ENCODE measurements at places on chromosomes 1 and 21.
A peak's percentile ranks its signal among the peaks of the same experiment; 100 is the strongest.

- DNase-seq, result no peak
Measured at GRCh38 chr1:114075546-114076242, 78.0 kb downstream of the SYT6 start.

- no peak for DNase-seq
Measured at GRCh38 chr1:185837711-185838110, 103.5 kb downstream of the HMCN1 start.

GRCh38 chr1:3000671-3001470 lies 20.4 kb upstream of the ACTRT2 start:
- DNase-seq, result no peak

DNA sequence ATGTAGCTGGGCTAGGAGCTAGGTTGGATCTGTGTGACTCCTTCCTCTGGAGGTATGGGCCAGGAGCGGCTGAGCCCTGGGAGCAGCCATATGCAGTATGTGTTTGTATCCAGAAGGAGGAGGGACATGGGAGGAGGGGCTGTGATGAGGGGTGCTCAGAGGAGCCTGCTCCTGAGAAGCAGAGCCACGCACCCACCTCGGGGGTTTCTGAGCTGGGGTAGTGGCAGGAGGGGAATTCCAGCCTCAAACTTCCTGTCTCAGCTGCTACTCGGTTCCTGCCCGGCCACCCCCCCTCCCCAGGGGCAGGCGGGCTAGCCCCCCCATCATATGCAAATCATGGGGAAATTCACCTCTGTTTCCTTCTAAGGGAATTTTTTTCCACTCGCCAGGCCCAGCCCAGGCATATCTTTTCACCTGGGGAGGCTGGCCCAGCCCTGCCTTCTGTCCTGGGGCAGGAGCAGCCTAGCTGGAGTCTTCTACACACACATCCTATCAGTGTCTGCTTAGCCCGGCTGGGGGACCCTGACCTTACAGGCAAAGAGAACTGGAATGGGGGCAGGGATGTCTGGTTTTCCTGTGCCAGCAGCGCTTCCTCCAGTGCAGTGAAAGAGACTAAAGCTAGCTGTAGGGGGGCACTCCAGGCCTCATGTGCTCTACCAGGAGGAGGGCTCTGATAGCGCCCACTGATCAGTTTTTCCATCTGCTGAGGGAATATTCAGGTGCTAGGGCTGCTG lies 3.0 kb downstream of the ZC3H12A start:
- peak; percentile 77 for DNase-seq

DNA sequence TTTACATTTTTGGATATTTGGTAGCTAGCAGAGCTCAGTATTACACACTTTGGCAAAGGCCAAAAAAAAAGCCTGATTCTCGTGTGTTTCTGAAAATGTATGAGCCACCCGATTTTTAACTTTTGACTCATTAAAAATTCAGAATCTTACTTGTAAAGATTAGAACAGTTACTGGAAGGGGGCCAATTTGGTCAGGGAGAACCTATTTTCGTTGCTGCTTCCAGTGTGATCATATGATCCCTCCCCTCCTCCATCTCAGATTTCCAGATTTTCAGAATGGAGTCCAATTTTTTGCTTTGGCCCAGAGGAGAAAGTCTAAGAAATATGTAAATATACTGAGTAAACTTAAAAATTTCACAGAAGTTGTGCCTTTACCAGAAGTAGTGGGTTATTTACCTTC lies 3.2 kb upstream of the OR2AK2 start:
- no peak for DNase-seq

DNA sequence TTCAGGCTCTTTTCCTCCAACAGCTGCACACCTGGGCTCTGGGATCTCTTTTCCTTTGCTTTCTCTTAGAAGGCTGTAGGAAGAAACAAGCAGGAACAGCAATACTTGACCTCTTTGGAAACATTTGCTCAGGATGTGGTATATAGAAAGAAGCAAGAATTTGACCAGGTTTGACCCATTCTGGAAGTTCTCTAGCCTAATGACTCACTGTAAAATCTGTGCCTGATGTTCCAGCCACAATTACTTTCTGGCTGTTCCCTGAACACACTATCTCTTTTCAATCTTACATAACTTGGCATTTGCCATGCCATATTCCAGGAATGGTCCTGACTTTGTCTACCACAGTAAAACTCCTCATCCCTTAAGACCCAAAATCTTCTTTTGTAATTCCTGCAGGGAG lies 419.9 kb upstream of the DAB1 start:
- no peak for DNase-seq

GRCh38 chr1:23865543-23865930 lies 2.6 kb downstream of the FUCA1 start:
- DNase-seq, result no peak

DNA sequence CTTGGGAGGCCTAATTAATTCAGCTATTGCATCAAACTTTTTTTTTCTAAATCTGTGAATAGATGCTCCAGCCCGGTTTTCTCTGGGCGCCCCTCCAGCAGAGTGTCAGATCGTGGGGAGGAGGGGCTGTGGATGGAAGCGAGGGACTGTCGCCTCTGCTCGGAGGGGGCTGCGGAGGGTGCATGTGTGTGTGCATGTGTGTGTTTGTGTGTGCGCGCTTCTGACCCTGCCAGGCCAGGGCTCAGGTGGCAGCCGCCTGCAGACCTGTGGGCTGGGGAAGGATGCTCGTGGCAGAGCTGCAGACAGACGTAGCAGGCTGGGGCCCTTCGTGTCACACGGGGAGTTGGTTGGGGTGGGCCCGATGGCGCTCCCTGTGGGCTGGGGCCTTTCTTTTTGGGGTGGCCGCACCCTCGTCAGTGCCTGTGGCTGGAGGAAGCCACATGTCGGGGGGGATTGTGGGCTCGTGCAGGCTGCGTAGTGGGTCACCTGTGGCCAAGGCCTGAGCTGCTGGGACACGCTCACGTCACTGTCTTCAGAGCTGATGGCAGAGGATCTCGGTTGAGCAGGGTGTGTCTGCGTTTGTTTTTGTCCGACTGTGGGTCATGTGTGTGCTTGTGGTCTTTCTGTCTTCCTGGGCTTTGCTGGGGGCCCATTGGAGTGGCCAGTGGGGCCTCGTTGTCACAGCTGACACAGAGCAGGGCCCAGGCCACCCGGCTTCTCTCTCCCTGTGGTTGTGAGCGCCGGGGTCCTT lies 2.8 kb downstream of the SKI start:
- DNase-seq, result no peak

- no peak for DNase-seq
Measured at GRCh38 chr1:67605209-67605780, 79.7 kb upstream of the GADD45A start.

DNA sequence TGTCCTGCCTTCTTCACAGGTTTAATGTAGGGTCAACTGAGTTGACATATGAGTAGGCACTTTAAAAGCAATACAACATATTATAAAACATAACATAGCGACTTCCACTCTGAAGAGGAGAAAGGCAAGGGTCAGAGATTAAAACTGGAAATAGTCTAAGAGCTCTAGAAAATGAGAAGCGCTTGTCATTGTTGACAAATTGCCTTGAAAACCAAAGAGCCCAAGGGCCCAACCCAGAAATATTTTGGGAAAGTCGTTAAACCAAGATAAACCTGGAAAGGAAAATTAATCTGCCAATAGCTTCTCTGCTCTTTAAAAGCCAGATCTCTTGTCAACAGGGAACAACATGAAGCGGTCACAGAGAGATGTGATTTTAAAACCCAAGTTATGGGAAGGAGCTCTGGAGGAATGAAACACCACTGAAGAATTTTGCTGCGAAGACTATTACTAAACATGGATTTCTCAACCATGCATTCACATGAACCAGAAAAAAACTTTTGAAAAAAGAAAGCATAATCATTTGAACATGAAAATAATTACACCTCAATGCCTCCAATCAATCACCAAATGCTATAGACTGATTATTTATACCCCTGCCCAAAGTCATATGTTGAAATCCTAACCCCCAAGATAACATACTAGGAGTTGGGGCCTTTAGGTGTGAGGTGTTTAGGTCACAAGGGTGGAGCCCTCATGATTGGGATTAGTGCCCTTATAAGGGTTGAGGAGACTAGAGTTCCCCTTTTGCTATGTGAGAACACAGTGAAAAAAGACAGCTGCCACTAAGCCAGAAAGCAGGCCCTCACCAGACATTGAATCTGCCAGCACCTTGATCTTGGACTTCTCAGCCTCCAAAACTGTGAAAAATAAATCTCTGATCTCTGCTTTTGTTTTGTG lies 33.0 kb upstream of the MTF1 start:
- DNase-seq, result no peak

DNA sequence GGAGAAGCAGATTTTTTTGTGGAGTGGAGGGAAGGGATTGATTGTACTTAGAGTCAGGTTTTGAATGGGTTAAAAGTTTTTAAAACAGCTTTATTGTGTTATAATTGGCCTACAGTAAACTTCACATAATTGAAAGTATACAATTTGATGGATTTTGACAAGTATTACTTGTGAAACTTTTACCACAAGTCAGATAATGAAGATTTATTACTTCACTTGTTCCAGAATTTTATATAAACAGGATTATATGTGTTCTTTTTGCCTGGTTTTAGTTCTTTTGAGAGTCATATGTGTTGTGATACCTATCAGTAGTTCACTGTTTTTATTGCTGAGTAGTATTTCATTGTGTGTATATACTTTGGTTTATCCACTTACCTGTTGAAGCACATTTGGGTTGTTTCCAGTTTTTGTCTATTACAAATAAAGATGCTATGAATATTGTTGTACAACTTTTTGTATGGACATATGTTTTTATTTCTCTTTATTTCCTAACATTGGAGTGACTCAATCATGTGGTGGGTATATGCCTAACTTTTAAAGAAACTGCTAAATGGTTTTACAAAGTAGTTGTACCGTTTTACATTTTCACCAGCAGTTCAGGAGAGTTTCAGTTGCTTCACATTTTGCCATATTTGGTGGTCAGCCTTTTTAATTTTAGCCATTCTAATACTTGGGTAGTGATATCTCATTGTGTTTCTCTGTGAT lies 71.0 kb downstream of the DYRK1A start:
- no peak for DNase-seq

GRCh38 chr1:26582836-26583460 lies 53.4 kb downstream of the RPS6KA1 start:
- peak; percentile 80 for DNase-seq

GRCh38 chr1:23807453-23807852 lies 6.9 kb upstream of the GALE start:
- no peak for DNase-seq

- DNase-seq, result no peak
Measured at GRCh38 chr1:51859333-51859732, 19.2 kb downstream of the NRDC start.

DNA sequence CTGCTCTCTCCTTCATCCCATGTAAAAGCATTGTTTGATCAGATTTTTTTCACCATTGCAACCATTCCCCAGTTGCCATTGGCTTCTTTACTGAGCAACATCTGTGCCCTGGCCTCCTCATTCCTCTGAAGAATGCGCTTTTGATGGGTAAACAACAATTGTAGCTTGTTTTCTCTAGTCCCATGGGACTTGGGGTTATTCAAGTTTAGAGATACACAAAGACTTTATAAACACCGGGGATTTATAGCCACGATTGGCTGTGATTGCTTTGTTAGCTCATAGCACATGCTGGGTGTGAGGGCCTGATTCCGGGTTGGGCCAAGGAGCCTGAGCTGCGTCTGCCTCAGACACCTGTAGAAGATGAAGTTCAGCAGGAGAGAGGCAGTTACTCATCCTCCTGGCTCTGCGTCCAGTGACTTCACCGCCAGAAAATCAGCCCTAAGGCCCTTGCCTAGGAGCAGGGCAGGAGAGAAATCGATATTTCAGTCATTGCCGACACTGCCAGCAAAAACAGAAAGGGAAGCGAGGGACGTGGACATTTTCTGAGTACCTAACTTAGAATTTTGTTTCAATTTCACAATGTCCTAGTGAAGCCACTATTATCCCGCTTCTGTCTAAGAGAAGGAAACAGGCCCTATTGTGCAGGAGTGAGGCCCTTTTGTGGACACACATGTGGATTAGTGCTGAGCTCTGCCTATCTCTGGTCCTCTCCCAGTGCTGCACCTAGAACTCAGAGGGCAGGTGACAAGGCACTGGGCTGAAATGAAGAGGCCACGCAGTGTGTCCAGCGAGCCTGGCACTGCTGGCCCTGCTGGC lies 159.8 kb upstream of the USP24 start:
- DNase-seq, result no peak

- DNase-seq, result no peak
Measured at GRCh38 chr1:180674603-180675530, 43.0 kb downstream of the XPR1 start.

DNA sequence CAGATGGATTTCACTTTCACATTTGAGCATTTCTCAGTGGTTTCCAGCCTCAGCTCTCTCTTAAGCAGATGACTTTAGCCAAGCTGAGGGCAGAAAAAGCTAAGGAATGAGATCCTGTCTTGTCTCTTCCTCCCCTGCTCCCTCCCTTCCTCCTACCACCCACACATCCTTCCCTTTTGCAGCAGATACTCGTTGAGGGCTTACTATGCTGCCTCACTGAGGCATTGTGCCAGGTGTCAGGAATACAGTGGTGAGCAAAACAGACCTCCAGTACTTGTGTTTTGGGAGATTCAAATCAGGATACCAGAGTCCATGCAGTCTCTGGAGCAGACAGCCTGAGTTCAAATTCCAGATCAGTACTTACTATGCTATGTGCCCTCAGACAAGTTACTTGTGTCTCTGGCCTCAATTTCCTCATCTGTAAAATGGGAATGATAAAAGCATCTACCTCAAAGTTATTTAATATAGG lies 43.2 kb downstream of the KIF26B start:
- DNase-seq, result no peak

GRCh38 chr1:164366014-164366413 lies 193.0 kb upstream of the PBX1 start:
- DNase-seq, result no peak

DNA sequence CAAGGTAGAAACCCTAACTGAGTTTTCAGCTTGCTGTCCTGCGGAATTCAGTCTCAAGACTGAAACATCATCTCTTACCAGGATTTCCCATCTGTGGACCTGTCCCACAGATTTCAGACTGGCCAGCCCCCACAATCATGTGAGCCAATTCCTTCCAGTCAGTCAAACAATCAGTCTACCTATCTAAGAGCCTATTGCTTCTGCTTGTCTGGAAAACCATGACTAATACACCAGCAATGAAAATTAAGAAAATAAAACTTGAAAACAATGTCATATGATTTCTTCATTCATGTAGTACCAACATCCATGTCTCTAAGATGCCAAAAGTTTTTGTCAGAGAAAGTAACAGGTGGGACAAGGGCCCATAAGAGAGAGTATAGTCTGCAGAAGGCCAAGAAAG lies 57.6 kb upstream of the CRB1 start:
- DNase-seq, result no peak

DNA sequence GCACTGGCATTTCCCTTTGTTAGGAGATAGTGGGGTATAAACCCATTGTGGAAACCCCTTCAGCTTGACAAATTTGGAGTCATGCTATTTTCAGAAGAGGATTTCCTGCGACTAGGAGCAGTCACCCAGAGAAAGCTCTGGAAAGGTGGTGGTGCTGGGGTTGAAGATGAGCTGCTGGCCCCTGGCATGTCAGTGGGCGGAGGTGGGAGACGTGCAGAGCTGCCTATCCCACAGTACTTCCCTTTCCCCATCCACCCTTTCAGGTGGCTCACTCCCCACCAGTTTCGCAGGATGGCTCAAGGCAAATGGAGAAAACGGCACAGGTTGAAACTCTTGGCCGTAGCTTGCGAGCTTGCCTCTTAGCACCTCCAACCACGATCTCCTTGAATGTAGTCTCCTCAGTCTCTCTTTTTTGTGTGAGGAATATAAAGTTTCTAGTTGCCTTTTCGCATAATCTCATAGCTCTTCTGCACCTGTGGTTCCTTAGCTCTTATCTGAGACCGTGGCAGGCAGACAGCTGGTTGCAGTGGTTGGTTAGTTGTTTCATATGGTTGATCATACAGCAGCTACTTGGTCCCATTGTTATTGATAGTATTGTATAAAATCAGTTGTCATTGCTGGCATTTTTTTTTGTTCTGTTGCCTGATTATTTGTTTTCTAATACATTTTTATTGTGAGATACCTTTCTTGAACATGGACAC lies 48.2 kb downstream of the ADARB1 start:
- DNase-seq, result no peak

All from activated CD4-positive, alpha-beta T cell treated with anti-CD3 and anti-CD28 coated beads for 24 hours (primary cell).